ENCODE measurements at places on chromosomes 1 and 21.

GRCh38 chr1:41542196-41542930 is 57.9 kb upstream of the EDN2 start:
- DNase-seq, result no peak

- DNase-seq, result no peak
These were observed 438.8 kb upstream of the OLFM3 start for GRCh38 chr1:102435483-102435882.

DNA sequence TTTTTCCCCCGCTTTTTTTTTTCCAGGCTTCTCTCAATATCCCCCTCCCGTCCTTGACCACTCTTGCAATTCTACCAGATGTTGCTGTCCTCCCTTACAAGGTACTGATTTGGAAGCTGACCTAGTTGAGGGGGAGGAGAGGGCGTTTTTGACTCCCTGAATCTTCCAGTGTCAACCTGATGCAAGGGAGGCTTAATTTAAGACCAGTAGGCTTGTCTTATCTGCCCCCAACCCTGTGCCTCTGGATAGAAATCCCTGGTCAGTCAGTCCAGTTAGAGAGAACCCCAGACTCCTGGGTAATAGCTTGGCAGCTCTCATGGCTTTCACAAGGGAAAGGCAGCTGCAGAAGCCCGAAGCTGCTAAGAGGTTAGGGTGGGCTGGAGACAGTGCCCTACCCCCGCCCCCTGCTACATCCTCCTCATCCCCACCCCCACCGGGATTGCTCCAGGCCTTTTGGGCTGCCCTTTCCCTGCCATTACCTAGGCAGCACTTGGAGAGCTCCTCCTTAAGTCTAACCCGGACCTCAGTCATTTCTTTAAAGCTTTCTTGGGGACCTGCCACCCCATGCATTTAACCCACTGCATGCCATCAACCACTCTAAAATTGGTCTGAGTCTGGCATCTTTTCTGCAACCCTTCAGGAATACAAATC is 3.6 kb downstream of the ACKR1 start:
- no peak for DNase-seq

- DNase-seq, result no peak
These were observed 62.4 kb downstream of the BACH1 start for GRCh38 chr21:29360799-29361765.

DNA sequence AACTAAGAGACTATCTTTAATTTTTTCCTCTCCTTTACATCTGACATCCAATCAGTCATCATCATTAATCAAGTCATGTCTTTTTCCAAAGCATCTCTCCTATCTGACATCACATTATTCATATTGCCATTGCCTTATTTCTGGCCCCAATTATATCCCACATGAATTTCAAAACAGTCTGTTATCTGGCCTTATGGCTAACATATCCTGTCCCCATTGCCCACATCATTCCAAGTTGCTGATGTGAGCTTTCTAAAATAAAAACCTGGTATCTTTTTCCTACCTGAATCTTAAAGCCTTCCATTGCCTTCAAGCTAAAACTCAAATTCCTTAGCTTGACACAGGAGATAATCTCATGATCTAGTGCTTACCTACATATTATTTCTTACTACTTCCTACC is 283.9 kb downstream of the LRRC40 start:
- no peak for DNase-seq
